ENCODE measurements at places on chromosomes 5 and 9.
A peak's percentile ranks its signal among the peaks of the same experiment; 100 is the strongest.

- no peak for DNase-seq
These were observed 234.2 kb downstream of the ZNF608 start for GRCh38 chr5:124512236-124512635.

DNA sequence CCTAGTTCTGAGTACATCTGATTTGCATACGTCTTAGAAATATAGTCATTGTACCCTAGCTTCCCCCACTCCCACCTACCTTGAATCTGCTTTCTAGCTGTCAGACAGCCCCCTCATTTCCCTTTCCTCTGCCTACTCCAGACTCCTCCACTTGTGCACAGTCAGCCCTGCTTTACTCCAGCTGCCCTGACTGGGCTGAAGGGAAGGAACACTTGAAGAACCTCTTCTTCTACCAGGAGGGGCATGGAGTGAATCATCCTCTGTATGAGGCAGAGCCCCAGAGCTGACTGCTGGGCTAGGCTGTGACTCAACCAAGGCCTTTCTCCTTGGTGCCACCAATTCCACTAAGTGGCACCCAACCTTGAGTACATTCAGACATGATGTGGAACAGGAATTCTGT is 18.1 kb upstream of the ZFR start:
- DNase-seq, result no peak

- no peak for DNase-seq
These were observed 94.1 kb upstream of the TRIM32 start for GRCh38 chr9:116592970-116593369.

DNA sequence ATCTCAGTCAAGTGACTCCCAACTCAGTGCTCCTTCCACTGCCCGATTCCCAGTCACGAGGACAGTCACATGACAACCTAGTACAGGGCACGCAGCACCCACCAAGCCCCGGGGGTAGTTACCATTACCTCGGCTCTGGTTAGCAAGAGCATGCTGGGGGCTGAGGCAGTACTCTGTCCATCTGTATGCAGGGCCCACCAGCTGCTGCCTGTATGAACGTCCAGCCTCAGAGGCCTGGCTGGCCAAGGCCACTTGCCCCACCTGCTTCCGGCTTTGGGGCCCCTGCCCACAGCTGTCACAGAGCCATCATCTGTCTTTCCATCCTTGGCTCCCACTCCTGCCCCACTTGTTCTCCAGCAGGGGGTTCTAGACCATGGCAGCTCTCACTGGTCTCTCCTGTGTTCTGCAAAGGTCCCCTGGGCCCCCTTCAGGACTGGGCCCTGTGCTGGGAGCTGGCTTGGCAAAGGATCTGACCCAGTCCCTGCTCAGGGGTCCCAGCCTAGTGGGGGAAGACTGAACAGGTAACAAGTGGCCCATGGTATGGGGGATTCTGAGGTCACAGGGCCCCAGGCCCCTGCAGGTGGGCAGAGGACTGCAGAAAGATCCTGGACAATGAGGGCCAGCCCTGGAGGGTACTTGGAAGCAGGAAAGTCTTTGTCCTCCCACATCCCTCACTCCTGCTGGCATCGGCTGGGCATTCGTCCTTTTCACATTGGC is 3.3 kb downstream of the RPL35 start:
- DNase-seq, result no peak

GRCh38 chr9:98381311-98382103 is 126.1 kb upstream of the TBC1D2 start:
- no peak for DNase-seq

DNA sequence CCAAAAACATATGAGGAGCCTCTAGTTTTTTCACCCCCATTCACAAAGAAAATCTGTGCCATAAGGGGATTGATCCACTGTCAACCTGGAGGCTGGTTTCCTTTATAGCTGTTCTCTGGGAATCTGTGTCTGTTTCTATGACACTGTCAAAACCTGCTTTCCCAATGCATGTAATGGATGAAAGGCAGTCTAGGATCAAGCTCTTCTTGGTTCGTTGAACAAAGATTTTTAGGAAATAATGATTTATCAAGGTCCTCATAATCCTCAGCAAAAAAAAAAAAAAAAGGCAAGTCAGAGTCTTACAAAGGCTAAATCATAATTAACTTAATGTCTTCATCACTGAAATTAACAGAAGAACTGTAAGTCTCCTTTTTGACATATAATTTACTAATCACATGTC is 16.0 kb downstream of the EPB41L4A start:
- DNase-seq, result no peak

DNA sequence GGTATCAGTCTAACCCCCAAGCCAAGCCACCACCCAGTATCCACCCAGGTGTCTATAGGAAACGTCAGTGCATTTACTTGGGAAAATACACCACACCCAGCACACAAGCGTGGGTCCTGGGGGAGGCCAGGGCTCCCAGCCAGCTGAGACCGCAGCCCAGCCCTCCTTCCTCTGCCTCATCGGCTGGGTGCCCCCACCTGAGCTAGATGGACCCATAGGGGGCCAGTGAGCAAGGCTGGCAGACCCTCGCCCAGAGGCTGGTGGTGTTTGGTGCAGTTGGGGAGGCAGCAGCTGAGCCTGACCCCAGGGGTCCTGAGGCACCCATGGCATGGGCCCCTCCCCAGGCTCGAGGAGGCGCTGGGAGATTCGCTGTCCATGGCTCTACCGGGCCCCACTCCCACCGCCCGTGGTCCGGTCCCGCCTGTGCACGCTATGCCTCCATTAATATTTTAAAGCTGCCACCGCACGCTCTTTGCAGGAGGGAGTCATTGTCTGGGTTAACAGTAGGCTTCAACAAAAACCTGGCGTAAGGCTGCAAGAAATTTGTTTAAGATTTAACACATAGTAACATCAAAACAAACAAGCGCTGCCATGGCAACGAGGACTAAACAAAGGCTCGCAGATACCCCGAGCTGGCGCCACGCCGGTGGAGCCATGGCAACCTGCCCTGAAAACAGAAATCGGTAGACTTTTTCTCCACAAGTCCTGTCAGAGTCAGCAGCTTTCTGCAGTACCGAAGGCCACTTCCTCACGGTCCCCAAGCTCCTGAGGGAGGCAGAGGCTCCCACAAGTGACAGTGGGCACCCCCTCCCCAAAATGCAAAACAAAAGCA is 20.6 kb downstream of the TPPP start:
- peak; percentile 88 for DNase-seq

Measured in CD4-positive, alpha-beta T cell treated with Interferon alpha-2 for 1 hour (primary cell).